ENCODE measurements at places on chromosomes 1 and 21.

- DNase-seq, result peak; percentile 58
Measured at GRCh38 chr1:29682919-29683295, 446.6 kb downstream of the PTPRU start.

GRCh38 chr1:38332649-38333310, 286.2 kb upstream of the POU3F1 start:
- no peak for DNase-seq

- no peak for DNase-seq
Measured at GRCh38 chr1:158053276-158053675, 59.8 kb downstream of the KIRREL1 start.

DNA sequence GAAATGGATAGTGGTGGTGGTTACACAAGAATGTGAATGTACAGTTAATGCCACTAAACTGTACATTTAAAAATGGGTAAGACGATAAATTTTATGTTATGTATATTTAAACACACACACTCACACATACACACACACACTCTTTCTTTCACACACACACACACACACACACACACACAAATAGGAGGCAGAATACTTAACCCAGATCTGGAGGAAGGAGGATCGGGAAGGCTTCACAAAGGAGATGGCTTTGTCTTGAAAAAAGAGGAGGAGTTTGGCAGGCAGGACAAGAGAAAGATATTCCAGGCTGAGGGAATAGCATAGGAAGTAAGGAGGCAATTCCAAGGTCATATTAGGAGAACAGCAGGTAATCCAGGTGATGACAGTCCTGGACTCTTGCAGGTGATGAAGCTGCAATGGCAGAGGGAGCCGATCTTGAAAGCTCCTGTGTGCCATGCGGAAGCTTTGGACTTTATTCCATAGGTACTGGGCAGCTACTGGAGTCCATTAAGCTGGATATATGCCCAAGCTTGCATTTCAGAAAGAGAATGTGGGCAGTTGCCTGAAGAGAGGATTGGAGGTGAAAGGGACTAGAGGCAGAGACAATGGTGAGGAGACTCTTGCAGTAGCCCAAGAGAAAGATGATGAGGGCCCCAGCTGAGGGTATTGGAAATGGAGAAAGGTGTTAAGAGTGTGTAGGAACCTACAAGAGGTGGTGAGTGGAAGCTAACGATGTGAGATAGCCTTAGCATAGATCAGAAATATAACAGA, 15.4 kb upstream of the LYST start:
- DNase-seq, result peak; percentile 54

GRCh38 chr1:44359234-44359935, 4.3 kb upstream of the ERI3 start:
- no peak for DNase-seq

DNA sequence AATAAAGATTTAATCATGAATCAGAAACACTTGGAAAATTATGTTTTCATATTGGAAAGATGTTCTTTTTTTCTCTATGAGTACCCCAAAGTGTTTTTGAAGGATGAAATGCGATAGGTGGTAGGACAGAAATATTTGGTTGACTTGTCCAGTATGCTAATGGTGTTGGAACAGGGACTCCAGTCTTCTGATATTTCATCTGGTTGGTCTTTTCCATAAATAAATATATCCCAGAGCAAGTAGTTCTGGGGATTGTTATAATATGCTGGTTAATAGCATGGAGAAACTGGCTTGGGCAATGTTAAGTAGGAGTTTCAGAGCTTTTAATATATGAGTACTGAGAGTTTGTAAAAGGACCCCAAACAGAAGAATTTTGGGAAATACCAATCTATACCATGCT, 8.7 kb downstream of the PGM1 start:
- no peak for DNase-seq

- DNase-seq, result no peak
Measured at GRCh38 chr1:189336115-189337100, 1141.3 kb downstream of the BRINP3 start.

Data from cerebellar cortex (tissue), 1 donor.